ENCODE measurements at places on chromosomes 4 and X.

DNA sequence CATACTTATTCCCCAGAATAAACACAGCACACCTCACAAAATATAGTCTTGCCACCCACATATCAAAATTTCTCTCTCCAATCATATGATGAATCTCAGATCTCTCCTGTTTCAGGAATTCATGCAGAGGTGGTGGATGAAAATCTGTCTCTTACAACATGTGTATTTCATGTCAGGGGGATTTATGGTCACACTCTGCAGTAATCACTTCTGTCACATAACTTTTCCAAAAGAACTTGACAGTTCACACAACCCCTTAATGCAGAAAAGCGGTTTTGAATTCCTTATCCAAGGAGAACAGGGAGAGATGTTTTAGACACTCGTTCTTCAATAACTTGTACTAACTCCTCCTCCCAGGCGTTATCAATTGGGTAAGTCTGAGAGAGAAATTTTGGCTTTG is 180.5 kb upstream of the ETNPPL start:
- DNase-seq: no peak

DNA sequence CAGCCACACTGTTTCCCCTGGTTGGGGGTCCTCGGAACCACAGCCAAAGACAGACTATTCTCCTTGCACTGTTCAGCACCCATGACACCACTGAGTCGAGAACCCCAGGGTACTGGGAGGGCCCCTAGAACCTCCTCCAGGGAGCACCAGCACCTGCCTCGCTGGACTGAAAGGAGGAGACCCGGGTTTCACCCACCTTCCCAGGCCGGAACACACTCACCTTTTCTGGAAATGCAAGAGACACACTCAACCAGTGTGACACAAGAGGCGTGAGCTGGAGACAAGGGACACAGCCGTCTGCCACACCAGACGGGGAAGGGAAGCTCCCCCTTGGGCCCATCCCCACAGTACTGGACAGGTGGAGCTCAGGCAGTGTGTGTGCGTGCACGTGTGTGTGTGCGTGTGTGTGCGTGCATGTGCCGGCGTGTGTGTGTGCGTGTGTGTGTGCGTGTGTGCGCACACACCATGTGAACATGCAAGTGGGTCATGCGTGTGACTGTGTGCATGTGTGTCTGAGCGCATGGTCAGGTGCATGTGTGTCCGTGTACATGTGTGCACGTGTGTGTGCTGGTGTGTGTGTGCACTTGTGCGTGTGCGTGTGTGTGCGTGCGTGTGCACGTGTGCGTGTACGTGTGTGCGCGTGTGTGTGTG is 128.8 kb upstream of the NKX1-1 start:
- DNase-seq: no peak

DNA sequence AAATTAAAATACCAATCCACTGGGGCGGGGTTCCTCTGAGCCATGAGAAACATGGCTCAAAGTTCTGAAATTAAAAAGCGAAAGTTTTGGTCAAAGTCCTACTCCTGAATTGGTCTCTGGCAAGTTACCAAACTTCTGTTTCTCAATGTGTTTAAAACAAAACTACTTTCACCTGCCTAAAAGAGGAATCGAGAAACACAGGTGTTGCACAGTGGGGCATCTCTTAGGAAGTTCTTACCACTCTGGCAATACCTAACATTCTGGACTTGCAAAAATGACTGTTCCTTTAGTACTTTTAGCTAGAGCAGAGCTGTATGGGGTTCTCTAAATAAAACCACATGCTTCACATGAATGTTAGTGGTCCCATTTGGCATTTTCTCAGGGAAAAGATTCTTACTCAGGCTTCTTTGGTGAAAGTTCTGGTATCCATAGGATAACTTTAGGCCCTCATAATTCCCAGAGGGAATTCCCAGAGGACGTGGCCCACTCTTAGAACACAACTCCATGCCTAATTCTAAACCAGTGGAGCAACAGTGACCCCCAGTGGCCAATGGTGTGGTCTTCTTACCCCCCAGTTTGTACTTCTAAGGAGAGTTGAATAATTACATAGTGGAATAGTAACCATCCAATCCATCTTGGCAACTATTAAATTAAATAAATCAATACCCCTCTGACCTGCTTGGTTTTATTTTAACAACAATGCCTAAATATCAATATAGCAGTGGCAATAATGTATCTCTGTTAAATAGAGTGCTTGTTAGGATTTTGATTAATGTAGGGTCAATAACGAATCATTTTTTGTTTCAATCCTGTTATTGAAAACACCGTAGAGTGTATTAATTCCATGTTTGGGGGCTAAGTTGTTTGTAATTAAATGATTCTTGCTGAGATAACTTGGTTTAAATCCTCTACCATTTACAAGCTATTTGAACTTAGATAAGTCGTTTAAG is 21.9 kb downstream of the BMP3 start:
- DNase-seq: peak; percentile 43

DNA sequence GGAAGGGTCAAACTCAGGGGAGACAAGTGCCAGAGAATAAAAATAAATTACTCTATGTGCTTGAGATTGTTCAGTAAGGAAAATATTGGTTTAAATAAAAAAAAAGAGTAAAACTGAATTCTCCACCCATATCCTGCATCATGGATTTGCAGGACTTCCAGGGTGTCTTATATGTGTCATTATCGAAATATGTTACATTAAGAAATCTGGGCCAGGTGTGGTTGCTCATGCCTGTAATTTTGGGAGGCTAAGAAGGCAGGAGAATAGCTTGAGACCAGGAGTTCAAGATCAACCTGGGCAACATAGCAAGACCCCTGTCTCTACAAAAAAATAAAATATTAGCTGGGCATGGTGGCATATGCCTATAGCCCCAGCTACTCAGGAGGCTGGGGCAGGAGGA is 104.9 kb downstream of the PPP3CA start:
- DNase-seq: no peak

GRCh38 chrX:68694435-68695205 is 47.2 kb downstream of the STARD8 start:
- no peak for DNase-seq

DNA sequence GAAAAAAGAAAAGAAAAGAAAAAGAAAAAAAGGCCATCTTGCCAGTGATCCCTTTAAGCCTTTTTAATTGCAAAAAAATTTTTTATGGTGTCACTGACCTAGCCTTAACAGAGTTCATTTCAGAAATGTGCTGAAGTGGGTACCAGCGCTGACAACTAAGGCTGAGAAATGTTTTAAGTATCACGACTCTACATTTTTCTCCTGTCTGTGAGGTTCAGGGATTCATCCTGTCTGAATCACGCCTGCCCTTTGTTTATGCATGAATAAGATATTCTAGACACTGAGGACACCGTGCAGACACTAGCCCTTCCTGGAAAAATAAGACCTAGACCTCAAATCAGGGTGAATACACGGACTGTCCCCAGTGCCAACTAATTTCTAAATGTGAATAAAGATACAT is 154.4 kb upstream of the NOCT start:
- no peak for DNase-seq

DNA sequence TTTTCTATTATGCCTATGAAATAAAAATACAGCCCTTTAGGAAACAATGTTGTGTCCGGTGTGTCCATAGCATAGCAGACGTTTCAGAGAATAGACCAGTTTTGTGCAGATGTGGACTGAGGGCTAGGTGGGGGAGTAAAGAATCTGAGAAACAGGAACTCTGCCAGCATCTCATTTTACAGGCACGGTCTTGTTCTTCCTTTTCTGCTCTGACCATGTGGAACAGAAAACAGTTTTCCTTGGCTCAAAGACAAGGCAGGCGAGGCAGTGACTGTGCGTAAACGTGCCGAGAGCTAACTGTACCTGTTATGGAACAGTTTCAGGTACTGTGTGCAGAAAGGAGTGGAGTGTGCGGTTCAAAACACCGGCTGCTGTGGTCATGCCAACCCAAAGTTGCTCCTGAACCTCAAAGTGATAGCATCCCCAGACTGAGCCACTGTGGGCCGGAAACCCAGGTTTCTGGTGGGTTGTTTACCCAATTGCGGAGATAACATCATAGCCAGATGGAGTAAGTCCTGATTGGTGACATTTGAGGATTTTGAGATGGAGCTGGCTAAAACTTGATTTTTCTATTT is 20.2 kb downstream of the CNGA2 start:
- DNase-seq: no peak

GRCh38 chrX:70554081-70554480 is 109.4 kb downstream of the DLG3 start:
- no peak for DNase-seq

DNA sequence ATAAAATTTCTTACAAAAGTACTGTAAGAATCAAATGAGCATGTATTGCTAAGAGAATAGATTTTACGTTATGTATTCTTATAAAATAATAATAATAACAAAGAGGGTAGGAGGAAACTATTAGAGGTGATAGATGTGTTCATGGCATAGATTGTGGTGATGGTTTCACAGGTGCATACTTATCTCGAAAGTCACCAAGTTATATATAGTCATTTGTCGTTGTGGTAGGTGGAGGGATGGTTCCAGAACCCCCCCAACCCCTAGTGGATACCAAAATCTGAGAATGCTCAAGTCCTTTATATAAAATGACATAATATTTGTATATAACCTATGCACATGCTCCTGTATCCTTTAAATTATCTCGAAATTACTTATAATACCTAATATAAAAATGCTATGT is 36.7 kb upstream of the H2AZ1 start:
- no peak for DNase-seq

- no peak for DNase-seq
Observed at GRCh38 chrX:40780082-40780481, 44.7 kb upstream of the MED14 start.

- DNase-seq: no peak
Observed at GRCh38 chrX:9829308-9830267, 43.4 kb downstream of the SHROOM2 start.
